ENCODE measurements at places on chromosomes 3 and 15. TPM values are rescaled to one million over a fixed set of nuclear protein-coding genes. Genes with fewer than 3 reads are reported as not detected.

Gene FRMD5
- 10.1 TPM for total RNA-seq

DNA sequence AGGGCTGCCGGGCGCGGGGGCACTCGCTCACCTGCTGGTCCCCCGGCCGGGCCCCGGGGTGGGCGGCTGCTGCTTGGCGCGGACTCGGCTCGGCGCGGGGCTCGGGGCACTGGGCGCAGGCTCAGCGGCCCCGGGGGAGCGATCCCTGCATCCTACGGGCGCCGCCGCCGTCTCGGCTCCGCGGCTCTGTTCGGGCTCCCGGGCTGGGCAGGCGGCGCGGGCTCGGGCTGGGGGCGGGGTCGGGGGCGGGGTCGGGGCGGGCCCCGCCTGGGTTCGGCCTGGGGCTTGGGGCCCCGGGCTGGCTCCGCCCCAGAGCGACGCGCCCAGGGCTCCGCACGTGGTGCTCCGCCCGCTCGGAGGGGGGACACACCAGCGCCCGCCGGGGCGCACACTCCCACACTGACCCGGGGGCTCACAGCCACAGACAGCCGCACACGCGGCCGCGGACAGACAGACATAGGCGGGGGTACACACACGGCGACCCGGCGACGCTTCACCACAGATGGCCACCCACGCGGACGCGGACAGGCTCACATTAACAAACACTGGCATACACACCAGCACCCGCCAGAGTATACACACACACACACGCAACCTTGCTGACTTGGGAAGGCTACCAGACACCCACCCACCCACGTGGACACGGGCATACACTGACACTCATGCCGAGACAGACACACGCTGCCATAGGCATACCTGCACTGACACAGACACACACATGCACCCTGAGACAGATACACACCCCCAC lies at the start of gene SCN5A:
Gene SCN5A (minus strand): TSS at position 188 of the 748 bp plus-strand sequence. CDS start 16,380 bp downstream, outside the sequence.
- peaks cover 47% of the 10 kb centered on the region for H3K27me3 ChIP-seq
- no peak within 1 kb of the TSS for H3K27ac ChIP-seq
- H3K4me1 ChIP-seq, result peaks cover 11% of the 10 kb centered on the region
- DNase-seq, result peak; percentile 73
- peak within 1 kb of the TSS; percentile 87 for H3K4me3 ChIP-seq

Gene RTP3
- total RNA-seq, result not detected

DNA sequence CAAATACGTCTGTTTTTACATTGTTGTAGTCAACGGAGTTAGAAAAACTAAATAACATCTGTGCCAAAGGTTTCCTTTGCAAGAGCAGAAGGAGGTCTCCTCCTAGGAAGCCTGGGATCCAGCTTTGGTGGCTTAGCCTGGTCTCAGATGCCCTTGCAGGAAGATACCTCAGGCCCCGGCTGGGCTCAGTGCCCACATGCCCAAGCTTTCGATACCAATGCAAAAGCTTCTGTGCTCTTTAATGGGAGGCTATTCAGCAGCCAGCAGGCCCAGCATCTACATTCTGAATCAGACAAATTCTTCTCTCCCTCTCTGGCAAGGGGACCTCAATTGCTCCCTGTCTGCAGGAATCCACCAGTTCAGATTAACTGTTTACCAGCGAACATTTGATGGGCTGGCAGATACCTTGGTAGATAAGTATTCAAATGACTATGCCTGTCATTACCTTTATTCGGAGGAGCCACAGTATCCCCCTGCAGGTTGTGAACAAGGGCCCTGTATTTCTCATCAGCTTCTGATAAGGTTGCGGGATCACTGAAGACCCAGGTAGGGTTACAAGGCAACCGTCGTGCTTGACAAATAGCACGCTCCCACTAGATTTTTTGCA lies 180.1 kb upstream of the KBTBD8 start:
- DNase-seq, result peak; percentile 19
- H3K27me3 ChIP-seq, result no peaks in the 10 kb centered on the region
- peaks cover 30% of the 10 kb centered on the region for H3K4me1 ChIP-seq
- H3K4me3 ChIP-seq, result no peak overlapping the region
- no peaks in the 10 kb centered on the region for H3K36me3 ChIP-seq

DNA sequence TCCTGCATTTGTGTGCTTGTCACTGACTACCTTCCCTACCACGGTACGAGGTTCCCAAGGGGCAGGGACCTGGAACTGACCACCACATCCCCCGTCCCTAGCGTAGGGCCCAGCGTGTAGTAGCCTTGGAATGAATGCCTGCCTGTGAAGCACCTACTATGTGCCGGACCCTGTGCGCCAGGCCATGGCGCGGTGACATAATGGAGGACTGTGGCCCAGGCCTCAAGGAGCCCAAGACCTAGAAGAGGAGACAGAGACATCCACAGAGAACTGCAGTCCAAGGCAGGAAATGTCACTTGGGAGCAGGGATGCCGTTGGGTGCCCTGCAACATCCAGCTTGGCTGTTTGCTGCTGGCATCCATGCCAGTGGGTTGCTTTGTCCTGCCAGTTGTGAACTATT lies 71.9 kb upstream of the SLC6A6 start:
- DNase-seq, result no peak
- H3K36me3 ChIP-seq, result no peaks in the 10 kb centered on the region
- no peak overlapping the region for H3K4me3 ChIP-seq
- H3K4me1 ChIP-seq, result no peaks in the 10 kb centered on the region
- no peaks in the 10 kb centered on the region for H3K27me3 ChIP-seq

Gene CAMK1
- 4.4 TPM for total RNA-seq

GRCh38 chr15:61794276-61794675 lies 266.0 kb downstream of the VPS13C start:
- H3K4me1 ChIP-seq, result no peaks in the 10 kb centered on the region
- no peaks in the 10 kb centered on the region for H3K36me3 ChIP-seq
- no peak overlapping the region for H3K27ac ChIP-seq
- no peak overlapping the region for H3K4me3 ChIP-seq
- no peaks in the 10 kb centered on the region for H3K27me3 ChIP-seq

DNA sequence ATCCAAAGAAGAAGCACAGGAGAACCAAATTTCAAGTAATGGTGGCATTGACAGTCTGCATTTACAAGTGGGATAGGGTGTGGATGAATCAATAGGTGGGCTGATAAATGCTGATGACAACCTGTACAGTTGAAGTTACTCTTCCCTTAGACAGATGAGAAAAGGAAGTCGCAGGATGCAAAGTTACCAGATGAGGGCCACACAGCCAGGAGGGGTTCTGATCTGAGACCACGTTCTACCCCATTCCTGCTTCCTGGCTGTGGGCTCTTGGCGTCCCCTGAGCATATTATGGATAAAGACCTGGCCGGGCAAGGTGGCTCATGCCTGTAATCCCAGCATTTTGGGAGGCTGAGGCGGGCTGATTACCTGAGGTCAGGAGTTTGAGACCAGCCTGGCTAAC lies 104.6 kb downstream of the EOMES start:
- DNase-seq, result peak; percentile 8
- no peaks in the 10 kb centered on the region for H3K4me1 ChIP-seq
- H3K4me3 ChIP-seq, result no peak overlapping the region
- no peak overlapping the region for H3K27ac ChIP-seq
- 0 out of 2 replicates have a peak, but pooled peaks cover 3% of the 10 kb centered on the region for H3K36me3 ChIP-seq

DNA sequence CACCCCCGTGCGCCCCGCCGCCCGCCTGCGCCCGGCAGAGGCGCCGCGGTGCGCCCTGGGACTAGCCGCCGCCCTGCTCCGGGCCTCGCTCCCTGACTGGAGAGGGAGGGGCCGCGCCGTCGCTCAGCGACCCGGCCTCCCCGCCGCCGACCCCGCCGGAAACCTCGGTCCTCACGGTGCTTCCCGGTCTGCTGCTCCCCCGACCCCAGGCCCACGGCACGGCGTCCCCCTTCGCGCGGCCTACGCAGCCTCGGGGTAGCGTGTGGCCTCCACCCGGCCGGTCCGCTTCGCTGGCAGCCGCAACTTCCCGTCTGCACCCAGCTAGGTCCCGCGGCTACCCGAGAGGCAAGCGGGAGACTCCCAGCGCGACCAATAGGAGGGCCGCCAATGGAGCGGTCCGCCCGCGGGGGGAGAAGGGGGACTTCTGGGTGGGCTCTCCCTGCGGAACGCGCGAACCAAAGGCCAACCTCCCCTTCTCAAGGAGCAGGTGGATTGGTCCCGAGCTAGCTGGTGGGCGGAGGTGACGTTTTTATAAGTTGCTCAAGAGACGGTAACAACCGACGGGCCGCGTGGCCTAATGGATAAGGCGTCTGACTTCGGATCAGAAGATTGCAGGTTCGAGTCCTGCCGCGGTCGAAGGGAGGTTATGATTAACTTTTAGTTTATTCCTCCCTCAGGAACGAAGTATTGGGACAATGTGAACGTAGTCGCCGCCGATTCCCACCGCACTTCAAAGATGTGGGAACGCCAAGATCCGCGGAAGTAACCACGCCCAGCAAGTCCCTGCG lies at the start of gene POLG:
Gene POLG (minus strand): TSS at position 315 of the 788 bp plus-strand sequence. CDS start 1,070 bp downstream, outside the sequence.
- H3K27me3 ChIP-seq, result peaks cover 9% of the 10 kb centered on the region
- H3K27ac ChIP-seq, result no peak within 1 kb of the TSS
- DNase-seq, result peak; percentile 98
- peaks cover 13% of the 10 kb centered on the region for H3K4me1 ChIP-seq
- peaks cover 19% of the 10 kb centered on the region for H3K36me3 ChIP-seq

Gene CPNE4
- total RNA-seq, result 4.1 TPM

Gene APOD
- total RNA-seq, result not detected
